ENCODE measurements at places on chromosomes 11 and 22.

GRCh38 chr22:29629903-29630516 is 26.6 kb downstream of the NF2 start:
- no peak for DNase-seq

- DNase-seq = peak; percentile 8
These were observed 138.2 kb downstream of the NECTIN1 start for GRCh38 chr11:119590651-119591351.

GRCh38 chr22:49036513-49036912 is 791.2 kb downstream of the BRD1 start:
- DNase-seq = no peak

DNA sequence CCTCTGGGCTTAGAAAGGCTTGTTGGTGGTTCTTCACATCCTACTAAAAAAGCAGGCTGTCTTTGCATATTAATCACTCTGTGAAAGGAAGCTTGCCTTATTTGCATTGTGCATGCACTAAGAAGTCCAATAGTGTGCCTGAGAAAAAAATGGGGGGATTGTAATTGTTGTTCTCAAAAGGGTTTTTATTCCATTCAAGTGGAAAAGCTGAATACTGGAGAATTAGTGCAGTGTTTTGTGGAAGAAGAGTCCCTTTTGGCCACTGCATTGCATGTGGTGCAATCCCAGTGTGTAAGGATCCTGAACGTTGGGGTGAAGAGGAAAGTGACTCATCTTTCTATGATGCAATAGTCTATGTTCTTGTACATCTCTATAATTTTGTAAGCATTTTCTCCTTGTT is 16.5 kb downstream of the NCAM1 start:
- no peak for DNase-seq

GRCh38 chr11:117924631-117925170 is 4.5 kb downstream of the TMPRSS13 start:
- DNase-seq = no peak

DNA sequence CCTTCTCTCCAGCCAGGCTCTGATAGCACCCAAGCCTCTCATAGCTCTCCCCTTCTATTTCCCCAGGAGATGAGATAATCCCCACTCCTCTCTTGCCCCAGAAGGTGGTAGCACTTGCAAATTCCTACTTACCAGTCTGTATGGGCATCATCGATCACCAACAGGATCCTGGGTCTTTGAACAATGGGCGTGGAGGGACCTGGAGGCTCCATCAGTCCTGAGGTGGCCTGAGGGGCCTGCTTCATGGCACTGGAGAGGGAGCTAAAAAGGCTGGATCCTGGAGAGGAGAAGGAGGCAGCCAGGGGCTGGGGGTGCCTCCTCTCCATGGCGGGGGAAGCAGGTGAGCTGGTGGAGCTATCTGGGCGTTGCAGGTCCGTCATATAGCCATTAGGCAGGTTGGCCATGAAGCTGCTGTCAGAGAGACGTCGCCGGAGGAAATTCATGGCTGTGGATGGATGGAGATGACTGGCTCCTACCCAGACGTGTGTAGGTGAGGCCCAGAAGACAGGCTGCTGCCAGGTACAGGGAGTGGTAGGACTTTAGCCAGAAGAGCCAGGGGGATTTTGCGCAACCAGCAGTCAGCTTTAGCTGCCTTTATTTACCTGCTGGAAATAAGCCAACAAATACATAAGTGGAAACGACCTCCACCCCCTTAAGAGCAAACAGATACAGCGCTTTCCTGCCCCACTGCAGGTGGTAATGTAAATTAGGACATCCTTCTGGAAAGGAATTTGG is 51.8 kb downstream of the SYN3 start:
- DNase-seq = no peak

- DNase-seq = no peak
These were observed 10.7 kb downstream of the SLCO2B1 start for GRCh38 chr11:75161506-75162095.

DNA sequence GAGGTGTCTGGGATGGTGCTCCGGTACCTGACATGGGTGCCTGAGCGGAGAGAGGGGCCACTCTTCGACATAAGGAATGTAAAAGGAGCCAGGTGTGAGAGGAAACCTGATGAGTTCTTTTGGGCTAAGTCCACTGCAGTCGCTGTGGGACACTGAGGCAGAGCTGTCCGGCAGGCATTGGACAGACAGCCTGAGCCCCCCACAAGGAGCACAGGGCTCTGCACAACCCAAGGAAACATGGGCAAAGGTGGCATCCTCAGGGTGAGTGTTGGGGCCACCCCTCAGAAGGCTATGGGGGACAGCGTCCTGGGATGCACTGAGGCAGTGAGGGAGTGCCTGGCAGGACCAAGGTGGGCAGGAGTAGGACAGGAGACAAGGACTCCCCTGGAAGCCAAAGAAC is 57.7 kb upstream of the EMID1 start:
- DNase-seq = no peak

DNA sequence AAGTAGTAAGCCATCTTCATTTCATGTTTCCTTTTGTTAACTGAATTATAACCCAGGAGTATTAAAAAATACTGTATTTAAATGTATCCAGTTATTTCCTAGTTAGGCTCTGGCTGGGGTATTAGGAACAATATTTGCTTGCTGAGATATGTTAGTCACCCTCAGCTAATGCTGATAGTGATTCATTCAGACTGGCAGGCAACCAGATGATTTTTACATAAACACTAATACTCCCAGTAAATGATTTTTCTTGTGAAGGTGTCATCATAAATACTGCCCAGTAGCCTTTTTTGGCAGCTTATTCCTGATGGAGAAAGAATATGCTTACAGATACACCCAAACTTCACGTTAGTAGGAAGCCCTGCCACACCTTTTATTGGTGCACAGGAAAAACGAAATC is 8.1 kb downstream of the YWHAH start:
- no peak for DNase-seq

DNA sequence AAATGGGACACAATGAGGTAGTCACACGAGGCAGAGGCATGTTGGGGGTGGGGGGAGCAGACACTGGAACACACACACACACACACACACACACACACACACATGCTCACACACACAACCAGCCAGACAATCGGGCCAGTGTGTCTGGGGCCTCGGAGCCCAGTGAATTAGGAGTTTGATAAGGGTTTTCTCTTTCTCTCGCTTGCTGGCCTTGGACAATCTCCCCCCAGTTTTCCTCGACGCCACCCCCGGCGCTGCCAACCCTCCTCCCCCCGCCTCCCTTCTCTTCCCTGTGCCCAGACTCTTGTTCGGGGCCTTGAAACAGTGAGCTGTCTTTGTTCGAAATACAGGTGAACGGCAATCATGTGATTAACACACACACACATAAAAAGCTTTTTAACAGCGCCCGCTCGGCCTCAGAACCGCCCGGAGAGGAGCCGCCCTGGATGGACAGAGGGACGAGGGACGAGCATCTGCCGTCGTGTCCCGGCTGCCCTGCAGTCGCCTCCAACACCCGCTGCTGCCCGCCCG is 1.5 kb upstream of the SOX10 start:
- no peak for DNase-seq

- no peak for DNase-seq
These were observed 5.1 kb downstream of the PDXP start for GRCh38 chr22:37663521-37664140.

DNA sequence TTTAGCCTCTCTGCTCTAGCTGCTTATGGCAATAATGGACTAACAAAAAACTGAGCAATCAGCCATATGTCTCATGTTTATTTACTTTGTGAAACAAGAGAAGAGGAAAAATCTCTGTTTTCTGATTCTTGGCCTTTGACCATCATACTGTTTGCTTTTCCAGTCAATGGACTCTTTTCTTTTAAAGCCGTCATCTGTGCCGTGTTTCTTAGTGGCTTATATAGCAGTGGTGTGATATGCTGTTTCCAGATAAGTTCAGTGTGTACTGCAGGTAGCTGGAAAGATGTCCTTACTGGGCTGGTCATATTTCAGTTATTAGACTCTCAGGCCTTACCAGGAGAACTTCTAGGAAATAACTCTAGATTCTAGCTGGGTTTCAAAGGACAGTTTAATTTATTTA is 33.6 kb upstream of the TECTA start:
- no peak for DNase-seq

GRCh38 chr11:59157433-59157832 is 14.5 kb upstream of the DTX4 start:
- no peak for DNase-seq

GRCh38 chr11:1514336-1515061 is 27.9 kb upstream of the MOB2 start:
- DNase-seq = no peak

DNA sequence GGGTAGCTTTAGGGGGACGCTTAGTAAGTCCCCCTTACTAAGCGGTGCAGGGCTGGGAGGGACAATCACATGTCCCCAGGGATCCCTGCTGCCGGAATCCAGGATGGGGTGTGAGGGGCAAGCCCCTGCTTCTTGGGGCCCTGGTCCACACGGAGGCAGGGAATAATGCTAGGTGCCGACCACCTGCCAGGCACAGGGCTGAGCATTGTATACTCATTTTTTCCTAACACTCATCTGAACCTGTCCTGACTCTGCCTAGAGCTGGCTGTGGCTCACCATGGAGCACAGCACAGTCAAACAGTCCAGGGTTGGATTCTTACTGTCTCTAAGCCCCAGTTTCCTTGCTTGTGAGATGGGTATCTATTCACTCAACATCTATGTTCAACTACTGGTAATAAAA is 1.4 kb upstream of the LTBP3 start:
- no peak for DNase-seq

DNA sequence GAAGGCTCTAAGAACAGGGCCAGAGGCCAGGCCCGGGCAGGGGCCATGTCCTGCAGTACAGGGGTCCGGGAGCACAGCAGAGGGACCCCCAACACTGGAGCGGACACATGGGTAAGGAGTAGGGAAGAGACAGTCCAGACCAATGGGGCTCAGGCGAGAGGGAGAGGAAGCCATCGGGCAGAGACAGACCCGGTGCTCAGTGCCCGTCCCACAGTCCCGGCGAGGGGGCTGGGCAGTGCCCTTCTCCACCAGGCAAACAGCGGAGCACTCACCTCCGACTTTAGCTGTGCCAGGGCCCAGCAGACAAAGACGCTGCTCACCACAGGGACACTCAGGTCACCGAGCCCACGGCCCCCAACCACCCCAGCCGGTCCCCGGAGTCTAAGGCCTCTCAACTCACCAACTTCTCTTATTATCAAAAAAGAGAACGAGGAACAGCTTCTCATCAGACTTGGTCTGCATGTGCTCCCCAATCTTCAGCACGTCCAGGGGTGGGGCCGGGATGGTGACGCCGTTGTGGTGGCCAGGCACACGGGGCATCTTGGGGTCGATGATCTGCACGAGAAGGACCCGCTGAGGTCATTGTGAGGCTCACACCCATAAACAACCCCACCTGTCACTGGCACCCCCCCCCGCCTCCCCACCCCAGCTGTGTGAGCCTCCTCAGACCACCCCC is 52.3 kb downstream of the BRD1 start:
- DNase-seq = no peak

- no peak for DNase-seq
These were observed 58.2 kb downstream of the SMIM38 start for GRCh38 chr11:69213964-69214363.

DNA sequence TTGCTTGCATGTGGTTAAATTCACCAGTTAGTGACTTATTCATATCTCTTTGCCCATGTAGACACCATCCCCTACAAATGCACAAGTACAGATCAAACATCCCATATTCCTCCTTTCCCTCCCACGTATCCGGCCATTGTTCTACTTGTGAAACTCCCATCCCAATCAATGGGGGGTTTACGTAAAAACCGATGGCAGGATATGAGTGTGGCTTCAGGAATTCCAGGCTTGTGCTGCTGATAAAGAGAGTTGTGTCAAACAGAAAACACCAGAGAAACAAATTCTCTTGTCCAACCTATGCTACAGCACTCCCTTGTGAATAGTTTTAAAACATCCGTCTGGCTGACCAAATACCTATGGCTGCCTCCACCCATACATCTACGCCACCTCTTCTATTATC is 15.5 kb downstream of the FLI1 start:
- no peak for DNase-seq

DNA sequence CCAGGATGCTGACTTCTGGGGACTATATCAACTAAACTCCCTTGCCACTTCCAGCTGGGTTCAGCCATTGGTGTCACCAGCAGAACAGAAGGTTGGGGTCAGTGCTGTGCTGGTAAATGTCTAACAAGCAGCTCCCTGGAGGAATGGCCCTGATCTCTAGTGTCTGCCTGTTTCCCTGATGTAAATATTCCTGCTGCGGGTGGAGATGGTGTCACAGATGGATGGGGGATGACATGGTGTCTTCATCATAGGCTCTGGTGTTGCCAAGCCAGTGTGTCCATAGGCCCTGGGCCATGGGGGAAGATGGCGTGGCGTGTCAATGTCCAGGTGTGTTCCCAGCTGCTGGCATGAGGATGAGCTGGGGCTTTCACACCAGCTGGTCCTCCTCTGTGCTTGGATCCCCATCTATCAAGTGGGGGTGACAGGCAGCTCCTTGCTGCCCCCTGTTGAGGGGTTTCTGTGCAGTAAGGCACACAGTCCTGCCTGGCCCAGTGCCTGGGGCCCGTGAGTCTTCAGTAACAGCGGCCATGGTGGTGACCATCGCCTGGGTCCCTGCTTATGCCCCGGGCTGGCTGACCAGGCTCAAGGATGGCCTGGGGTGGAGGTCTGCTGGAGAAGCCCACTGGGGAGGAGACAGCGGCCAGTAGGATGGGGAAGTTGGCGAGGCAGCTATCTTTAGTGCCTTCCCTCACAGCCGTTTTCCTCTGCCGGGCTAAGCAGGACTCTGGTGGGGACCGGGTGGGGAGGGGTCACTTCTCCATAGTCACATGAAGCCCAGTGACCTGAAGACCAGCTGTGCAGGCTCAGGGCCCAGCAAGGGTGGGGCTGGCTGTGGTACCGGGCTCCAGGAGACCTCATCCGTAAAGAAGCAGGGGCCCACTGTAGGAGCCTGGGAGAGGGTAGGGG is 12.7 kb downstream of the RPL3 start:
- DNase-seq = peak; percentile 66

GRCh38 chr11:123700772-123701171 is 40.7 kb downstream of the ZNF202 start:
- DNase-seq = no peak

GRCh38 chr11:117202386-117203068 is 3.4 kb downstream of the TAGLN start:
- no peak for DNase-seq

- DNase-seq = no peak
These were observed 44.3 kb downstream of the KCNQ1 start for GRCh38 chr11:2489083-2489482.

- no peak for DNase-seq
These were observed 13.6 kb upstream of the OR5AS1 start for GRCh38 chr11:56013805-56014204.

DNA sequence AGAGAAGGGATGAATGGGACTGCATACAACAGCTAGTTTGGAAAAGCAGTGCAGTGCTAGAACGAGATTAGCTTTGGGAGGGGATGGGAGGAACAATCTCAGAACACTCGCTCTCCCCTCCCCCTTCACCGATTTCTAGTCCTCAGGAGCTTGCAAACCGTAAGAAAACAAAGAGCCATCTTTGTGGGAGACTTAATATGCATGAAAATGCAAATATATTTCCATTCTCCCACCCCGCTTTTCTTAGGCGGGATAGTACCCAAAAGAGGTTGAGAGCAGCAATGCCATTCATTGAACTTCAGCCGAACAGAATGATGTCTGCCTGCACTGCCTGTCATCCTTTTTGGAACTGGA is 1.1 kb downstream of the SPINDOC start:
- no peak for DNase-seq

GRCh38 chr22:37675930-37676735 is 697 bp downstream of the LGALS1 start:
- DNase-seq = no peak

All from HT-29 (cell line).